ENCODE measurements at places on chromosomes 5 and 9. TPM values are rescaled to one million over a fixed set of nuclear protein-coding genes. Genes with fewer than 3 reads are reported as not detected.

OTP gene
- total RNA-seq = not detected

GRCh38 chr9:78150312-78150982 is 85.4 kb upstream of the CEP78 start:
- H3K27ac ChIP-seq = no peak overlapping the region
- H3K4me3 ChIP-seq = no peak overlapping the region
- H3K27me3 ChIP-seq = peaks cover 10% of the 10 kb centered on the region
- no peaks in the 10 kb centered on the region for H3K36me3 ChIP-seq
- no peak for DNase-seq

DNA sequence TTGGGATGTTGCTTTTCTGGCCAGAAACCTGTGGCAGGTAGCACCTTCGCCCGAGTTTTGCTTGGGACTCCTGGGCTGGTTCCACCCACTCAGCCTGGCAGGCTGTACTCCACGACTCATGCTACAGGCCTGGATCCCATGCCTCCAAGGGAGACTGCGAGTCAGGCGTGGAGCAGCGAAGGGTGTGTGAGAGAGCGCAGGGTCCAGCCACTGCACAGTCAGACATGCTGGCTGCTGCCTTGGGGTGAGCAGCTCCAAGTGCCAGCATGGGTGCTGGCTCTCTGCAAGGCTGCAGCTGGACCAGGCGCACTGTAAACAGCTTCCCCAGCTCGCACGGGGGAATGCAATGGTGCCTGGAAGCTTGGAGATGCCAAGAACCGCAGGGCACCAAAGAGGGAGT is 249.6 kb upstream of the EDIL3 start:
- DNase-seq = no peak
- H3K4me3 ChIP-seq = no peak overlapping the region
- H3K36me3 ChIP-seq = no peaks in the 10 kb centered on the region
- H3K27ac ChIP-seq = no peak overlapping the region
- no peaks in the 10 kb centered on the region for H3K27me3 ChIP-seq

ADAMTSL1 gene
- not detected for total RNA-seq

PPP2R2B gene
- total RNA-seq = not detected

TMEM252 gene
- not detected for total RNA-seq

UGT3A1 gene
- not detected for total RNA-seq

CCNJL gene
- total RNA-seq = not detected

DNA sequence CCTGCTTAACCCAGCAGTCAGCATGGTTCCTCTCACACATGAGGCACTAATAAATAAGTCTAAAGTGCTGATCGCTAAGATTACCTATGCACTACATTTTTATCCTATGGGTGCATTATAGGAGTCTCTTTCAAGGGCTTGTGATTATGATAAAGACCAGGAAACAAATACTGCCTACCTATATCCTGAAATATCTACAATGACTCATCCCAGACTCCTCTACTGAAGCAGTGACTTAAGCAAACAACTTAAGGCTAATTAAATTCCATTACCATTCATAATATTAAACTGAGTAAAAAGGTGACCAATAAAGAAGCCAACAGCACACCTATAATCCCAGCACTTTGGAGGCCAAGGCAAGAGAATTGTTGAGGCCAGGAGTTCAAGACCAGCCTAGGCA is 338.4 kb downstream of the DNAH5 start:
- no peaks in the 10 kb centered on the region for H3K36me3 ChIP-seq
- H3K4me3 ChIP-seq = no peak overlapping the region
- DNase-seq = no peak
- H3K27ac ChIP-seq = no peak overlapping the region

GRIN1 gene
- not detected for total RNA-seq

CENPK gene
- 78.0 TPM for total RNA-seq

TRIM7 gene
- total RNA-seq = 3.9 TPM

SLC25A2 gene
- total RNA-seq = 0.16 TPM

DNA sequence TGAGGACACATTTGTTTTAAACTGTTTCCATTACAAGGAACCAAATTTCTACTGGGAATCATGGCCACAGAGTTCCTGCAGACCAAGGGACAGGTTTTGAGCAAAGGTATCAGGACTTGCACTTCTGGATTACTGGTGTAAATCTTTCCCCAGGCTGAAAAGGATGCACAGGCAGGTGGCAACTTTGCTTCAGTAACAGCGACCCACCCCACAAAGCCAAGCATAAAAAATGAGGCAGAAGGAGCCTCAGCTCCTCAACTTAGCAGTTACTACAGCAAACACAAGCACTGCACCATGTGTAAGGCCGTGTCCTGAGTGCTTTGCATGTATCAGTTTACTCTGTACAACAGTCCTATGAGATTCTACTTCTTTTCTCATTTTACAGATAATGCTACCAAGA is 251.9 kb downstream of the EBF1 start:
- no peaks in the 10 kb centered on the region for H3K36me3 ChIP-seq
- DNase-seq = no peak
- H3K27ac ChIP-seq = no peak overlapping the region
- H3K4me1 ChIP-seq = peaks cover 9% of the 10 kb centered on the region

GRCh38 chr5:173735691-173736090 is 119.2 kb upstream of the BOD1 start:
- no peak for DNase-seq
- H3K27ac ChIP-seq = no peak overlapping the region
- H3K27me3 ChIP-seq = no peaks in the 10 kb centered on the region
- H3K4me1 ChIP-seq = no peaks in the 10 kb centered on the region
- no peaks in the 10 kb centered on the region for H3K36me3 ChIP-seq

DNA sequence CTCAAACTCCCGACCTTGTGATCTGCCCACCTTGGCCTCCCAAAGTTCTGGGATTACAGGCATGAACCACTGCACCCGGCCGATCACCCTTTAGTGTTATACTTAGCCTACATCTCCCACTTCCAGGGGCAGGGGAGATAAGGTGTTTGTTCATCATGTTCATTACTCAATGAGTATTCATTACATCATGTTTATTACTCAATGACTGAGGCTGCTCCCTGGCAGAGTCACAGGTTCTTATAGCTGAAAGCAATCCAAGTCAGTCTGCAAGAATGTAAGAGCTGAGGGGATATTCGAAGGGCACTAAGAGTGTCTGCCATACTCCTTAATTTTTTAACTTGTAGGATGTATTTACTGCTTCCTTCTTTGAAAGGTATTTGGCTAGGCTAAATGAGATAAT is 214.2 kb downstream of the SPATA31D1 start:
- H3K27me3 ChIP-seq = no peaks in the 10 kb centered on the region
- no peaks in the 10 kb centered on the region for H3K36me3 ChIP-seq
- DNase-seq = no peak
- no peaks in the 10 kb centered on the region for H3K4me1 ChIP-seq
- H3K4me3 ChIP-seq = no peak overlapping the region
- no peak overlapping the region for H3K27ac ChIP-seq

GPR151 gene
- total RNA-seq = not detected

- no peaks in the 10 kb centered on the region for H3K27me3 ChIP-seq
- no peak overlapping the region for H3K4me3 ChIP-seq
- no peak for DNase-seq
- H3K27ac ChIP-seq = no peak overlapping the region
- H3K4me1 ChIP-seq = peaks cover 6% of the 10 kb centered on the region
Measured at GRCh38 chr9:137685035-137685740, 66.4 kb downstream of the EHMT1 start.

DNA sequence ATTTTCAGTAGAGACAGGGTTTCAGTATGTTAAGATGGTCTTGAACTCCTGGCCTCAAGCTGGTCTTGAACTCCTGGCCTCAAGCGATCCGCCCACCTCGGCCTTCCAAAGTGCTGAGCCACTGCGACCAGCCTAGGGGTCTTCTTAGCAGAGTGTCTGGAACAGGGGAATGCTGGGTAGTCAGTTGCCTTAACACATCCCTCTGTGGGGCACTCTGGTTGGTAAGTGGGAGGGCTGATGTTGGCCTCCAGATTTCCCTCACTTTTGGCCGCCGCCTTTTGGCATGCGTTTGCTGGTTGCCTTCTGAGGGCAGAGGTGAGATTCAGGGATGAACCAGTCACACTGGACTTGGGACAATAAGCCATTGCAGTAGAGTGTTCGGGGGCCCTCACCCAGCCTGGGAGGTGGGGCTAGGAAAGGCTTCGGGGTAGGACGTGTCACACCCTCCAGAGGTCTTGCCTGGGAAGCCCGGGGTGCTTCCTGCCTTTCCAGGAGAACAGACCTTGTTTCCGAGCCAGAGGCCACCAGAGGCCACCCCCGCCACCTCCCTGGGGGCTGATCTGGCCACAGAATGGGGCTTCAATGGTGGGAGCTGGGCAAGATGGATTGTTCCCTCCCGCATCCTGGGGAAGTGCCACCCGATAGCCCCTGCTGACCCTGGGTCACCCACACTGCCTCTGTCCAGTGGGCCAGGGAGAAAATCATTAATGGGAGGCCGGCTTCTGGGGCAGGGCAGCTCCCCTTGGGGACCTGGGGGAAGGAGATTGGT is 13.3 kb downstream of the FGF18 start:
- H3K27me3 ChIP-seq = no peaks in the 10 kb centered on the region
- H3K27ac ChIP-seq = no peak overlapping the region
- no peaks in the 10 kb centered on the region for H3K4me1 ChIP-seq
- no peak for DNase-seq
- no peak overlapping the region for H3K4me3 ChIP-seq
- H3K36me3 ChIP-seq = no peaks in the 10 kb centered on the region

- H3K4me1 ChIP-seq = peaks cover 5% of the 10 kb centered on the region
- DNase-seq = no peak
- no peak overlapping the region for H3K4me3 ChIP-seq
- no peaks in the 10 kb centered on the region for H3K27me3 ChIP-seq
- peaks cover 49% of the 10 kb centered on the region for H3K36me3 ChIP-seq
Measured at GRCh38 chr9:21883642-21884041, 81.2 kb downstream of the MTAP start.

- no peak for DNase-seq
- H3K36me3 ChIP-seq = no peaks in the 10 kb centered on the region
- no peak overlapping the region for H3K27ac ChIP-seq
- H3K27me3 ChIP-seq = peaks cover 4% of the 10 kb centered on the region
- peaks cover 4% of the 10 kb centered on the region for H3K4me1 ChIP-seq
Measured at GRCh38 chr5:102523541-102524175, 24.9 kb upstream of the SLCO6A1 start.

GRCh38 chr9:8020186-8020585 is 220.6 kb upstream of the DMAC1 start:
- H3K4me3 ChIP-seq = no peak overlapping the region
- H3K27me3 ChIP-seq = no peaks in the 10 kb centered on the region
- H3K27ac ChIP-seq = no peak overlapping the region
- DNase-seq = no peak
- no peaks in the 10 kb centered on the region for H3K4me1 ChIP-seq
- no peaks in the 10 kb centered on the region for H3K36me3 ChIP-seq

DNA sequence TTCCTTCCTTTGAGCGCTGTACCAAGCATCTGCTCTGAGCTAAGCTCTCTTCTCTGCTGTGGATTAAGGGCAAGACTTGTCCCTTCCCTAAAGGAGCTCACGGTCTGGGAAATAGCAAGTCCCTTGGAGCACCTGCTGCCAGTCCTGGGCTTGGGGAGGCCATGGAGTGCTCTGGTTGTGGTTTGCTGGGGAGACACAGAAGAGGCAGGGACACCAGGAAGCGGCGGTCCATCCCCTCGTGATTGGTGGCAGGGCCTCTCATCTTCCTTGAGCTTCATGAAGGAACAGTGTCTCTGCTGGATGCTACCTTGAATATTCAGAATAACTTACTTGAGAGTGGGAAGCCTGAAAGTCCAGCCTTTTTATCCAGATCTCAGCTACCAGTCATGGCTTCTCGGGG is 35.3 kb downstream of the COL5A1 start:
- no peak overlapping the region for H3K4me3 ChIP-seq
- H3K27ac ChIP-seq = no peak overlapping the region
- H3K4me1 ChIP-seq = no peaks in the 10 kb centered on the region
- H3K36me3 ChIP-seq = no peaks in the 10 kb centered on the region
- DNase-seq = no peak
- H3K27me3 ChIP-seq = no peaks in the 10 kb centered on the region

- DNase-seq = no peak
- no peaks in the 10 kb centered on the region for H3K27me3 ChIP-seq
- H3K4me1 ChIP-seq = peaks cover 3% of the 10 kb centered on the region
Measured at GRCh38 chr9:82539146-82539545, 523.8 kb downstream of the RASEF start.

DNA sequence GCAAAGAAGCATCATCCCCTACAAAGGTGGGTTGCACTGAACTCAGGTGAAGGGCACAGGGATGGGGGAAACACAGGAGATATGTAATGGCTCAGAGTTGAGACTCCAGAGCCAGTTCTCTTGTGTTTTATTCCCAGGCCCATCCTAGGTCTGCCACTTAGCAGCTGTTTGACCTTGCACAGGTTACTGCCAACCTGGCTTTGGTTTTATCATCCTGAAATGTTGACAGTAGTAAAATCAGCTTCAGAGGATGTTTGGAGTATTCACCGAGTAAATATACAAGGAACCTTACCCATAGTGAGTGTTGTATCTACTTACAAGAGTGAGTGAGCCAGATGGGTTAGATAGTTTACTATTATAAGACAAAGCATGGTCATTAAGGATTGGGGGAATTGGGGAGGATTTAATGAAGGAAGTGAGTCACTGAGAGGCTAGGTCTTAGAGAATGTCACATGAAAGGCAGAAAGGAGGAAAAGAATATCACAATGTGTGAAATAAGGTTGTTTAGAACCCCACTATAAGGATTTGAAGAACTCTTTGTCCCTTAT is 141.3 kb downstream of the MAN2A1 start:
- no peaks in the 10 kb centered on the region for H3K27me3 ChIP-seq
- H3K4me1 ChIP-seq = no peaks in the 10 kb centered on the region
- peaks cover 59% of the 10 kb centered on the region for H3K36me3 ChIP-seq
- H3K4me3 ChIP-seq = no peak overlapping the region

- no peak for DNase-seq
- no peaks in the 10 kb centered on the region for H3K4me1 ChIP-seq
- no peak overlapping the region for H3K27ac ChIP-seq
- no peak overlapping the region for H3K4me3 ChIP-seq
- peaks cover 18% of the 10 kb centered on the region for H3K27me3 ChIP-seq
Measured at GRCh38 chr9:76729980-76730737, 34.1 kb upstream of the PCA3 start.

PCA3 gene
- not detected for total RNA-seq

DNA sequence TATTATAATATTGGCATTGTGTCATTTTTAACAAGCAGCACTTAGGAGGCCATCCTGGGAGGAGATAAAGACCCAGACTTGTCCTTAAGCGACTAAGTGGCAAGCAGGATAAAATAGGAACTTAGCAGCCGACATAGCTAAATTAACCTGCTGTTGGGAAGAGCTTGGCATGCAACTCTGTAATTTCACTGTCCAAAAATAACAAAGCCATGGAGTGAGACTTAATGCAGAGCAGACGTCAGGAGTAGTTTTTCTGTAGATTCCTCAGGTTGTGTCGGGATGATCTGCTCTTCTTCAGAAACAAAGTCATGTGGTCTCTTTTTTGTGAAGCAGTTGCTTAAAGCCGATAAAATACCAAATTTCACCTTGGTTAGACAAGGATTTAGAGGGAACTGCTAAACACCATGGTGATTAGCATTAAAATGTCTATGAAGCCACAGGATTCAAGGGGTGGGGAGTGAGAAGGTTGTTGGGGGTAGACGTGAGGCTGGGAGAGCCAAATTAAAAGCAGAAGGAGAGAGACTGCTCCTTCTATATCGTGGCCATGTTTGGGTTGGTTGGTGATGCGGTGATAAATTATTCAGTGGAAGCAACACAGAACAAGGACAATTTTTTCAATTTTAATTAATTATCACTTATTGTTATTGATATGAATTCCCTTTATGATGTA is 303.0 kb downstream of the CSNK1G3 start:
- no peaks in the 10 kb centered on the region for H3K4me1 ChIP-seq
- H3K4me3 ChIP-seq = no peak overlapping the region
- H3K27me3 ChIP-seq = no peaks in the 10 kb centered on the region
- H3K27ac ChIP-seq = no peak overlapping the region
- DNase-seq = no peak
- no peaks in the 10 kb centered on the region for H3K36me3 ChIP-seq

- no peaks in the 10 kb centered on the region for H3K36me3 ChIP-seq
- no peak for DNase-seq
- H3K4me1 ChIP-seq = no peaks in the 10 kb centered on the region
- no peak overlapping the region for H3K27ac ChIP-seq
- no peak overlapping the region for H3K4me3 ChIP-seq
- H3K27me3 ChIP-seq = no peaks in the 10 kb centered on the region
Measured at GRCh38 chr5:173452119-173452905, 124.1 kb upstream of the STC2 start.

All from activated T-helper 2 cell treated with anti-CD3 and anti-CD28 coated beads, Interferon-gamma antibody, Interleukin-2, Interleukin-4, amounts not matched to agents 10 μg/mL and 5 μg/mL and 100 μg/mL, durations not matched to agents 14 hours and 24 hours and 36 hours (primary cell).